ENCODE measurements at places on chromosomes 6 and 20.

DNA sequence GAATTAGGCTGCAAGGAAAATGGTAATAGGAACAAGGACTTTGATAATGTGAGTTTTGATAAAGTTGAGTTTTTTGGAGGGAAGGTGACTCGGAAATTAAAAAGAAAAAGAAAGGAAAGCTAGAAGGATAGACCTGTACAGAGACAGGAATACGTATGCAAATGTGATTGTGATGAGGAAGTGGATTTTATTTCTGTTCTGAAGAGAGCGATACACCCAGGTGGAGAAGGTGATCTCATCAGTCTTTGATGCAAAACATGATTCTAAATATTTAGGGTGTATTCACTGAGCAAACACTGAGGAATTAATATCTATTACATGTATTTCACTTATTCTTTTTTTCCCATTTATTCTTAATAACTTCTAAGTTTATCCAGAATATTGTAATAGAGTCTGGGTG is 9.2 kb upstream of the PLEKHG1 start:
- DNase-seq: no peak

DNA sequence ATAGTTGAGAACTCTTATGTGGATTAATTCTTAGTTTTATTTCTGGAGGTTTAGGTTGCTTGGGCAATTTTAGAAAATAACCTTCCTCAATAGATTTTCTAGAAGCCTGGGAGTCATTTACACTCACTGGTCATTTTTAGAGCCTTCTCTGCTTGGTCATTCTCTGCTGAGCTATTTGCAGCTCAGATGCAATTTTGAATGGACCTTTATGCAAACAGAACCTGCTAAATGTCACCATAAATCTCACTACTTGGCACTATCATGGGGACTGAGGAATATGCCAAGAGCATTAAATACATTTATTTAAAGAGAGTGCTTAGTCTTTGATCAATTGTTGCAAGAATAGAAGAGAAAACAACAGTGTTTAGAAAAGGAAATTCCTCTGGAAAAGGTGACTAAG is 154.0 kb downstream of the CLVS2 start:
- no peak for DNase-seq

GRCh38 chr6:37691904-37692806 is 5.5 kb downstream of the MDGA1 start:
- DNase-seq: no peak

DNA sequence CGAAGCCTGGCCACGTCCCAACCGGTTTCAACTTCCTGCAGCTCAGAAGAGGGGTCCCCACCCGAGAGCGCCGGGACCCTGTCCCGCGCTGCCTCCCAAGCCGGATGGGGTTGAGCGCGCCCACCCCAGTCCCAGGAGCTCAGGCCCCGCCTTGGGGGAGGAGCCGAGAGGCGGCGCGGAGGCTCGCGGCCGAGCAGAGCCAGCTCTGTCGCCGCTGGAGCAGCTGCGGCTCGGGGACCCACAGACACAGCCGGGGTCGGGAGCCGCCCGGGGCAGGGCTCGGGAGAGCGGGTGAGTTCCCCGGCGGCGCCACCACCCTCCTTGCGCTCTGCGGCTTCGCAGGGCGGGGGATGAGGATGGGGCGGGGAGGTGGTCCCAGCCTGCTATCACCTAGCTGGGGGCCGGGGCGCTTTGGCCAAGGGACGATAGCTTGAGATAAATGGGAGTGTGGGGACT is at the start of gene PPP1R16B:
TSS of gene PPP1R16B (plus strand) at position 196 of the 456 bp plus-strand sequence. CDS start 30,229 bp downstream, outside the sequence.
- no peak for DNase-seq

DNA sequence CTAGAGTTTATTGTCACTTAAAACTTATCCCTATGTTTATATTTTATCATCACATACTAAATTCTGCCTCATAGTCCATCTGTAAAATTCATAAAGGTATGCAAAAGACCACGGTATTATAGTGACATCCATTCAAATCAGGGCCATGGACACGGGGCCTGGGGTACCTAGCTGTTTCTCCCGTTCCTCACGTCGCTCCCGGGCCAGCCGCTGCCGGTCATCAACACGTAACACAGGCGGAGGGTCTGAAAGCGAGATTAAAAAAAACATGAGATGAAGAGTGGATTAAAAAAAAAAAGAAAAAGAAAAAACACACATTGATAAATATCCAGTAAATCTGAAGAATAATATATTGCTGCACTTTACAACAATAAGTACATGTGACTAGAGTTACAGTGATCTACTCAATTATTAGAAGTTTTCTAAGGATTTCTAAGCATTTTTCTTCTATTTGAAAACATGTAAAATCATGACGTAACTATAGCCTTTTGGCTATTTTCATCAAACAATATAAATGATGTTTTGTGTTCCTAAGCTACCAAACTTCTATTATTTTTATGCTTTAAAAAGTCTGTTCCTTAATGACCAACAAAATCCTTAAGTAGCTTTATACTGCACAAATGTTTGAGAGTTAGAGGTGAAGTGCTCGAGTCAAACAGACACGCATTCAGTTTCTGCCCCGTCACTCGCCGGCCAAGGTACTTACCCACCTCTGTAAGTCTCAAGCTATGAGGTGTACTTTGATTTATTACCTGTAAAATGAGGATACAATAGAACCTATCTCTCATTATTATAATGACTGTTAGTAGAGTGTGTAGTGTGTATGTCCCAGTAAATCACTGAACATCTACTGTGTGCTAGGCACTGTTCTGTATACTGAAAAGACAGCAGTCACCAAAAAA is 122.1 kb upstream of the BCLAF1 start:
- no peak for DNase-seq

- DNase-seq: no peak
Measured at GRCh38 chr20:7967199-7967844, 27.1 kb upstream of the HAO1 start.

- DNase-seq: no peak
Measured at GRCh38 chr6:128414943-128415342, 105.5 kb downstream of the PTPRK start.

DNA sequence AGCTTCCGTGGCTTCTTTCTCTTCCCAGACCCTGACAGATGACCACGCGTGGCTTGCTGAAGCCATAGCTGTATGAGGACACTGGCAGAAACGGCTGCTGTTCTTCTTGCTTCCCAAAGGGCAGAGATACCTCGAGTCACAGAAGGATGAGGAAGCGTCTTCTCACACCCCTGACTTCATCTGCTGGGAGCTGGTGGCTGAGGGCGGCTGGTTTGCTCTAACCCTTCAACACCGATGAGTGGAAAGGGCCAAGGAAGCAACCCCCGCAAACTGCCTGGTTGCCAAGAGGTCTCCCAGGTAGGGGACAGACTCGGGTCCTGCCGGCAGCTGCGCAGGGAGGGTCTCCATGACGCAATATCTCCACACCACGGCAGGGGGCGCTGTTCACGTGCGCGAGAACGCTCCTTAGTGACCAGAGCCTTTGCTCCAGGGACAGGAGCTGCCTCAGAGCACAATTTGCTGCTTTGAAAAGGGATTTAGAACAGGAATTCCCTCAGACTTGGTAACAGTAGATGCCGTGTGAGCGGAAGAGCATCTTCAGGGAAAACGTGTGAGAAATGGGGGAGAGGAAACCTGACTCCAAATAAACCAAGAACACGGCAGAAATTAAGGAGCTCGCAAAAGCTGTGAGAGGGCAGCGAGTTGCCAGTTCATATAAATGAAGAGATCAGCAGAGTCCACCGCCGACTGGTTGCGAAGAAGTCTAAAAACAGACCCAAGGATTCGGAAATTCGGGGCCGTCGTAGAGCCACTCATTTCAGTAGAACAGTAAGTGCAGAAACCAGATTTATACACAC is 80.2 kb downstream of the ERMARD start:
- DNase-seq: no peak

GRCh38 chr6:159062564-159062945 is 17.8 kb upstream of the TAGAP start:
- DNase-seq: no peak

GRCh38 chr20:59051666-59052185 is 9.1 kb upstream of the PRELID3B start:
- peak; percentile 55 for DNase-seq

- DNase-seq: no peak
Measured at GRCh38 chr6:122740936-122741335, 38.6 kb upstream of the FABP7 start.

GRCh38 chr6:140987364-140988155 is 1145.2 kb upstream of the GJE1 start:
- no peak for DNase-seq

- peak; percentile 2 for DNase-seq
Measured at GRCh38 chr6:39980839-39981580, 46.7 kb upstream of the MOCS1 start.

GRCh38 chr6:65799389-65799788 is 92.4 kb upstream of the EYS start:
- DNase-seq: no peak

- peak; percentile 4 for DNase-seq
Measured at GRCh38 chr6:26097268-26097875, 10.1 kb downstream of the HFE start.
